ENCODE measurements at places on chromosomes 16 and 17.
A peak's percentile ranks its signal among the peaks of the same experiment; 100 is the strongest.

- no peak for DNase-seq
These were observed 33.8 kb downstream of the SDK2 start for GRCh38 chr17:73610331-73610911.

GRCh38 chr17:78933959-78934568 is 8.9 kb upstream of the TIMP2 start:
- peak; percentile 84 for DNase-seq

DNA sequence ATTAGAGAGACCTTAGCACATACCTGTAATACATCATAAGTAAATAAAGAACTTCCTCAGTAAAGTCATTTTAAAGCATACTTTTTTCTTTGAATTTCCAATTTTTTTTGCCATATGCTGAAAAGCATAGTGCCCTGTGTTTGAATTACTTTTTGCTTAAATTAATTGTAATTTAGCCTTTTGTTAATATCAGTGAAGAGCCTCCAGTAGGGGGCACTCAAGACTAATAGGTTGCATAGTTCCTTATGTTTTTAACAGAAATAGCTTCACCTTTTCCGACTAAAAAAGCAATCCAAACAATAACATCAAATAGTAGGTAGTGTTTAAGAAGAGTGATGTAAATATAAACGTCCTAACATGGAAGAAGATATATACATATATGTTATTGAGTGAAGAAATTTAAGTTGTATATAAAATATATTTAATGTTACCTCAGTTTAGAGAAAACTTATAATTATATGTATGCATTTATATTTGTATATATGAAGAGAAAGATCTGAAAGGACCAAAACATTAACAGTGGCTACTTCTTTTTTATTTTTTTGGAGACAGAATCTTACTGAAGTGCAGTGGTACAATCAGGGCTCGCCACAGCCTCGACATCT is 18.6 kb downstream of the RAD51C start:
- DNase-seq, result peak; percentile 39

- DNase-seq, result no peak
These were observed 21.3 kb upstream of the BAIAP2 start for GRCh38 chr17:81013642-81014041.

GRCh38 chr17:71790791-71791190 is 330.0 kb upstream of the SOX9 start:
- DNase-seq, result no peak

DNA sequence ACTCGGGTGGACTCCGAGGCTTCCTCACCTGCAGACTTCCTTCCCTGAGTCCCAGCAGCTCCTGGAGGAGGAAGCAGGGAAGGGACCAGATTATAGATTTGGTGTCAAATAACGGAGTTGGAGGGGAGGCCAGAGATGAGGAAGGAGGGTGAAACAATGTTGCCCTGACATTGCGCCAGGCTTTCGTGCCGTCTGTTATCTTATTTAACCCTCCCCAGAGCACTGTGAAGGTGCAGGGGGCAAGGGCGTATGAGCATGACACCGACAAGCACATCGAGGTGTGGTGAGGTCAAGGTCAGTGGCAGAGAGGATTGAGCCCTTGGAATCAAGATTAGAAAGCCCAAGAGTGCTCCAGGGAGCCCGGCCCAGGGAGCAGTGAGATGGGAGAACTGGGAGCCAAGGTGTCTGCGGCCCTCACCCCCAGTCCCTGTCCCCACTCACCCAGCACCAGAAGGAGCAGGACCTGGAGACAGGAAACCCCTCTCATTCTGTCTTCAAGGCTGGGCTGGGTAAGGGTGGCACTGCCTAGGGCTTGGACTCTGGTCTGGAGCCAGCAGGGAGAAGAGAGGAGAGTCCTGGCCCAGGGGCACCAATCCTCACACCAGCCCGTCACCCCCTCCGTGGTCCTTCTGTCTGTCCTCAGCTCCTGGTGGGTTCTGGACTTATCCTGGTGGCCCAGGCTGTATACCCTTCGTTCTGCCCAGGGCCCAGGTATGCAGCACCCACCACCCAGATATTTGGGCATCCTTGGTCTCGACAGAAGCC is 1.1 kb downstream of the PRSS33 start:
- no peak for DNase-seq

DNA sequence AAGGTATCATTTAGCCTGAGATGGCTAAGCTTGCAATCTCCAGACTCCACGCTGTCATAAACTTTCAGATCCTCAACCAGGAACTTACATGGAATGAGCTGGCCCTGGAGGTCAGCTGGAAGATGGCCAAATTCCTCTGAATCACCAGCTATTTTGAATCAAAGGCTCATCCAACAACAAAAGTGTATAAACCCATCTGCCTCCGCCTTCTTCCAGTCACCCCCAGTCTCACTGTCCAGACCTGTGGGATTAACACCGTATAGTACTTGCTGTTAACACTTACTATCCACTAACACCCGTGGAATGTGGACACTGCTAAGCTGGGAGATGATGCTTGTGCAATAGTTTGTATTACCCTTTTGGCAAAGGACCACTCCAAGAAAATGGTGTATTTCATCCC is 1.9 kb upstream of the LCMT1 start:
- no peak for DNase-seq

DNA sequence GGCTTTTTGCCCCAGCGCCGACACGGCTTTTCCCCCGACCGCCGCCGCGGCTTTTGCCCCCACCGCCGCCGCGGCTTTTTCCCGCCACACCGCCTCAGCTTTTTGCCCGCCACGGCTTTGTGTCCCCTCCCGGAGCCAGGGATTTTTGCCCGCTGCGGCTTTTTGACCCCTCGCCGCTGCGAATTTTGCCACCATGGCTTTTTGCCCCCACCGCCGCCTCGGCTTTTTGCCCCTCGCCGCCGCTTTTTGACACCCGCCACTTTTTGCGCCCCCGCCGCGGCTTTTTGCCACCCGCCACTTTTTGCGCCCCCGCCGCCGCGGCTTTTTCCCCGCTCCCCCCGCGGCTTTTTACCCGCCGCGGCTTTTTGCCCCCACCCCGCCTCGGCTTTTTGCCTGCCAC is 1342.5 kb downstream of the TP53TG3F start:
- DNase-seq, result no peak

GRCh38 chr17:67751101-67752074 is 33.7 kb downstream of the NOL11 start:
- no peak for DNase-seq

- DNase-seq, result no peak
These were observed 154.4 kb upstream of the FOXF1 start for GRCh38 chr16:86355951-86356350.
